ENCODE measurements at places on chromosomes 5 and 9.

- no peak for DNase-seq
These were observed 441.6 kb upstream of the KLF4 start for GRCh38 chr9:107931071-107931715.

DNA sequence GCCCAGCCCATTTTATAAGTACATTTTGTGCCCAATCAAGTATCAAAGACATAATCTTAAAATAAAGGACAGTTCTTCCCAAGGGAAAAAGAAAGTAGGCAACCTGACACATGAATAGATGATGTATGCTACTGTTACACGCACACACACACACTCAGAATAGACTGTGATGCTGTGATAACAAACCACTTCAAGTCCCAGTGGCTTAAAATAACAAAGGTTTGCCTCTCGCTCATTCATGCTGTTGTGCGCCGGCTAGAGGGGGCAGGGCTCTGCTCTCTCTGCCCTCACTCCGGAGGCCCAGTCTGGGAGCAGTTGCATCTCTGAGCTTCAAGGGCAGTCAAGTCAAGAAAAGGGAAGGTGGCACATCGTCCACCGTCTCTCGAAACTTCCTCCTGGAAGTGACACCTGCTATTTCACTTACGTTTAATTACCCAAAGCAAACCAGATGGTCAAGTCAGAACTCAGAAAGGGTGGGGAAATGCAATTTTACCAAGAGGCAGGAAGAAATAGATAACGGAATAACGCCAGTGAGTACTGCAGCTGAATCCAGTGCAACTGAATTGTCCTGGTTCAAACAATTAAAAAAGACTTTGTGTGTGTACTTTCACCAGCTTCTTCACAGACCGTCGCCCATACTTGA lies 43.3 kb downstream of the ANKRD33B start:
- DNase-seq: no peak

GRCh38 chr9:135718616-135719015 lies 16.6 kb downstream of the KCNT1 start:
- DNase-seq: no peak

GRCh38 chr9:77947651-77948050 lies 84.0 kb downstream of the GNAQ start:
- no peak for DNase-seq

- no peak for DNase-seq
These were observed 26.4 kb upstream of the CTNNA1 start for GRCh38 chr5:138726848-138727247.

DNA sequence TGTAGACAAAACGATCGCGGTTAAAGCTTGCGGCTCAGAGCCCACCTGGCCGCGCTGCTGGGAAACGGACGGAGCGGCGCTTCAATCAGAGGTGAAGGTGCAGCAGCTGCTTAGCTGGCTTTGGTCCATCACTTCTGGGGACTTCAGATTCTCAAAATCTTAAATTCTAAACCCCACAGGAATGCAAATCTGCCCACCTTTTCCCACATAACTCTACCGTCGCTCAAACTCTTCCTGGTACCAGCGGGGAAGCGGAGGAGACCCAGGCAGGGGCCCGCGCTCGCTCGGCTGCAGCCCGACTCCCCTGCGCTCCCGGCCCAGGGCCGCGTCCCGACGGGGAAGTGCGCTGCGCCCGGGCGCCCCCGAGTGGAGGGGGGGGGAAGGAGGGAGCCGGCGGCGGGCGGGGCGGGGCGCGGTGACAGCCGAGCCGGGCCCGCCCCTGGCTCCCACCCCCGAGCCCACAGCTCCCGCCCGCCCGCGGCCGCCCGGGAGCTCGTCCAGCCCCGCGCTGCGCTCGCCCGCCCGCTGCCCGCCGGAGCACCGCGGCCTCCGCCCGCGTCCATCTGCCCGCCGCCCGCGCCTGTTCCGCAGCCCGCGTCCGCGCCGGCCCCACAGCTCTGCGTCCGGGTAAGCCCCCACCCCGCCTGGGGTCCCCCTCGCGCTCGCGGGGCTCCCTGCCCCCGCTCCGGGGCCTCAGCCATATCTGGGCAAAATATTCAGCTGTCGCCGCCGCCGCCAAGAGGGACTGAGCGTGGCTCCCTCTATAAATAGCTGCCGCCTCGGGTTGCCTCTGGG lies at the start of gene TMOD1:
TMOD1 (plus strand) TSS at position 490 of the 795 bp plus-strand sequence. CDS start 22,523 bp downstream, outside the sequence.
- DNase-seq: peak; percentile 16

- no peak for DNase-seq
These were observed 199.3 kb upstream of the ACTBL2 start for GRCh38 chr5:57681942-57682341.

GRCh38 chr5:111589316-111589715 lies 77.0 kb upstream of the STARD4 start:
- DNase-seq: no peak

- DNase-seq: no peak
These were observed 64.5 kb downstream of the RCL1 start for GRCh38 chr9:4857163-4857810.

DNA sequence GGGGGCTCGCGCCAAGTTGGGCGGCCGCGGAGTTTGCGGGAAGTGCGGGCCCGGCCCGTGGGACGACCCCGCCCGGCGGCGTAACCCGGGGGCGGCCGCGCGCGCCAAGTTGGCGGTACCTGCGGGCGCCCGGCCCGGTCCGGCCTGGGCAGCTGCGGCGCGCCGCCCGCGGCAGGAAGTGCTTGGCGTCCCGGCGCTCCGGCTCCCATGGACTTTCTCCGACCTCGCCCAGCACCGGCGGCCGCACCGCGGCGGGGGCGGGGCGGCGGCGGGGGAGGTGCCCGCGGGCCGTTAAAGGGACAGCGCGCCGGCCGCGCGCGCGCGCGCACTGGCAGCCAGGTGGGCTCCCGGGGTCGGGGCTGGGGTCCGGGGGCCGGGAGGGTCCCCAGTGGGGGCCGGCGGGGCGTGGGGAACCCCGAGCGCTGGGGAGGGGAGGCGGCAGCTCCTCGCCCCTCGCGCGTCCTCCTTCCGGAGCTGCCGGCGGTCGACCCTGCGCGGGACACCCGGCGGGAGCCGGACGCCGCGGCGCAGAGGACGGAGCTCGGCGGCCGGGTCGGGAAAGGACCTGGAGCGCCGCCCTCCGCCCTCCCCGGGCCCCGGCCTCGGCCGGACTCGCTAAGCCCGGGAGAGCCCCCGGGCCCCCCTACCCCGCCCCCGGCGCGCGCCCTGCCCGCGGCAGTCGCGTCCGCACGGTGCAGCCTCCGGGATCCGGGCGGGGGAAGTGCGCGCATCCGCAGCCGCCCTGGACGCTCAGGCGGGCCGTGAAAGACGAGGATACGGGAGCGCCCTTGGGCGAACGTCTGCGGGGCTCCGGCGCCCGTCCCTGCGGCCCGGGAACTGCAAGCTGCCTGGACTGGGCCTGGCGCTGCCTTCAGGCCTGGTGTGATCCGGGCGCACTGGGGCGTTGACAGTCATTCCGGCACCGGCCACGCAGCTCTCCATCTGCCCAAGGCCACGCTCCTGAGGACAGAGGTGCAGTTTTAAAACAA lies at the start of gene NACC2:
NACC2 (minus strand) TSS at position 220 of the 989 bp plus-strand sequence. CDS start 44,768 bp downstream, outside the sequence.
- DNase-seq: peak; percentile 10

GRCh38 chr5:61115968-61116367 lies 46.3 kb downstream of the SMIM15 start:
- no peak for DNase-seq

- DNase-seq: no peak
These were observed 58.1 kb downstream of the CDO1 start for GRCh38 chr5:115758356-115758755.

DNA sequence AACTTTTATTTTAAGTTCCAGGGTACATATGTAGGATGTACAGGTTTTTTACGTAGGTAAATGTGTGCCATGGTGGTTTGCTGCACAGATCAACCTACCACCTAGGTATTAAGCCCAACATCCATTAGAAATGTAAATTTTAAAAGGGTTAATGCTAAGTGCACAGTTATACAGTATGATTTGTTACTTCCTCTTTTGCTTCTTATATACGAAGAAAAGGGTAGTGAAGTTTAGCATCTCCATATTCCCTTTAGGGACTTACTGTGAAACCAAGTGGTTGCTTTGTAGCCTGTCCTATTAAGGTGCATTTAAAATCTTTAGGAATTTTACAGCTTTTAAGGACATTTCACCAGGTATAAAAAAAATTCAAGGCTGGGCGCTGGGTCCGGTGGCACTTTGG lies 46.4 kb downstream of the RBM27 start:
- DNase-seq: no peak

DNA sequence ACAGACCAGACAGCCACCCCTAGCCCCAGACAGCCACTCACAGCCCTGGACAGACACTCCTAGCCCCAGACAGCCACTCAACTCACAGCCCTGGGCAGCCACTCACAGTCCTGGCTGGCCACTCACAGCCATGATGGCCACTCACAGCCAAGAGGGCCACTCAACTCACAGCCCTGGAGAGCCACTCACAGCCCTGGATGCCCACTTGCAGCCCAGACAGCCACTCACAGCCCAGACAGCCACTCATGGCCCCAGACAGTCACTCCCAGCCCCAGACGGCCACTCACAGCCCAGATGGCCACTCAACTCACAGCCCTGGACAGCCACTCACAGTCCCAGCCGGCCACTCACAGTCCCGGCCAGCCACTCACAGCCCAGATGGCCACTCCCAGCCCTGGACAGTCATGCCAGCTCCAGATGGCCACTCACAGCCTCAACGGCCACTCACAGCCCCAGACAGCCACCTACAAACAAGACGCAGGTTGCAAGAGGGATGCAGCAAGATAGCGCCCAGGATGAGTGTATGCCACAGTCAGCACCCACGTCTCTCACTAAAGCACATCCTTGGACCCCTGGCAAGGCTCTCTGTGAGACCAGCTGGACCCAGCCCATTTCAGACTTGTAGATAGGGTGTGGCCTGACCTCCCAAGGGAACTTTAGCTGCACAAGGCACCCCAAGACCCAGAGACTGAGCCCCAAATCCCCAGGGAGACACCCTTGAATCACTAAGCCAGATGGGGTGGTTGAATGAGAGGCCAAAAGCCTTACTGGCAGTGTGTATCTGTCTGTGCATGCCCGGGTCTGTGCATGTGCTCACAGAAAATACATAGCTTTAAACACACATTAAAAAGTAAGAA lies 22.4 kb downstream of the ZDHHC11B start:
- no peak for DNase-seq

- peak; percentile 60 for DNase-seq
These were observed 494 bp downstream of the CERT1 start for GRCh38 chr5:75510836-75511434.

GRCh38 chr9:137302449-137303150 lies 529 bp upstream of the NRARP start:
- peak; percentile 59 for DNase-seq

DNA sequence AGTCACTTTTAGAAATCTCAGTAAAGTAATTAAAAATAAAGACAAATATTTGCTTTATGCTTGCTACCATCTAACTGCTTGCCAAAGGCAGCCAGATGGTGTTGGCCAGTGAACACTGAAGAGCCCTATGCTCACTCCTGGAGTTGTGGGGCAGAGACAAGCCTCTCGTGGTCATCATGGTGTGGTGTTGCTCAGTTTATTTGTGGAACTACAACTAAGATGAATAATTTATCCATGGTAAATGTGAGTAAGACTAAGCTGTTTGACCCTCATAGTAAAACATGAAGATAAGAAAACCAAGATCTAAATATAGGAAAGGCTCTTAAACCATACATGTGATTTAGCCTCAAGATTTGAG lies 100.7 kb downstream of the PDE8B start:
- DNase-seq: no peak

DNA sequence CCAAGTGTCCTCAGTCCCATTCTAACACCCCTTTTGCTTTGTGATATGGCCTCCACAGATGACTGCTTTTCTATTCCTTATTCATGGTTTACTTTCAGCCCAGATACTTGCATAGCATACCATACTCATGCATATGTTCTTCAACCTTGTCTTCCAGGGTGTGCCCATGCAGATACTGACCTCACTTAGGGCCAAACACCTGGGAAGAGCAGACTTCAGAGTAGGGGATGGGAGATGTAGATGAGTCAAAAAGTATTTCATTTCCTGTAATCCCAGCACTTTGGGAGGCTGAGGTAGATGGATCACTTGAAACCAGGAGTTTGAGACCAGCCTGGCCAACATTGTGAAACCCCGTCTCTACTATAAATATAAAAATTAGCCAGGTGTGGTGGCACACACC lies 58.3 kb downstream of the NRG2 start:
- DNase-seq: no peak

DNA sequence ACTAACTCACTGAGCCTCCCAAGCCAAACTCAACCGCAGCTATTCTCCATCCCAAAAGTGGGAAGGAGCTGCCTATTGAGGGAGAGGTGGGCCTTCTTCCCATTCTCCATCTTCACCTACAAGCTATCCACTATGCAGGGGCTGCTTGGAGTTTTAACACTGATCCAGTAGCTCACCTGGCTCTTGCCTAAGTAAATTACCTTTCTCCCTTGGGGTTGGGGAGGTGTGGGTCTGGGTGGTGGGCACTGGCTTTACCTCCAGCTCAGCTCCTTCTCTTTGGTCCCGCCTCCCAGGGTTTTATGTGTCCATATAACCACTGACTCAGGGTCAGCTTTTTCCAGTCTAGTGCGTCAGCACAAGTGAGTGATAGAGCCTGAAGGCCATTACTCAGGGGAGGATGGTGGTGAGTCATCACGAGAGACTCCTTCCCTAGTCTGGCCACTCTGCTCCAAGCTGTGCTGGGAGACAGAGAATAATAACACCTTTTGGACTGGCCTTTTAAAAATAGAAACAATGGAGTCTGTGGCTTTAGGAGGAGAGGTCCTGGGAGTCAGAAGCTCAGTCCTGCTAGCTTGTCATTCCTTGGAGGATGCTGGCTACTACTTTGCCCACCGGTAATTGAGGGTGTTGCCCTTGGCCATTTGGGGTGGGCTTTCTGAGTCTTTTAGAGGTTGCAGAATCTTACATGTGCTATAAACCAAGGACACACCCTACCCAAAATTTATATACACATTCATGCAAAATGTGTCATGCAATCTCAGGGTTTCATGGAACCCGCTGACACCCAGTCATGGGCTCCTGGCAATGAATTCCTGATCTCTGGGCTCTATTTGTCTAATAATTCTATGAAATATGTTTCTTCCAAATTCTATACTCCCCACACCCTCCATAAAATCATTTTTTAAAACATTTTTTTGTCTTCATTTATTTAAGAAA lies 35.6 kb upstream of the ATP6V1G1 start:
- DNase-seq: no peak

DNA sequence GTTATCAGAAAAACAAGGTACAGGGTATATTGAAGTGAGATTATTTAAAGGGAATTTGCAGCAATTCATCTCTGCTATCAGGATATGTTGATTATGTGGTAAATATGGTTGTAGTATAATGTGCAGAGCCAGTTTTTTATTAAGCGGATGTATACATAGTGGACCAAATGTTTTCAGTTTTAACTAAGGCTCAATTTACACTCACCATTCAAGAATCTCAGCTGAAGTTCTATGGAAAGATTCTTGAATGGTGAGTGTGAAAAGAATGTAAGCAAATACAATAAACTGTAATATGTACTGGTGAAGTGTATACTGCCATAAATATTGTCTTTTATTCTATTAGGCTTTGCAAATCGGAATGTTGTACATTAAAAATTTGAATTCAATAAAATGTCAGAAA lies 895.9 kb upstream of the CDH10 start:
- no peak for DNase-seq

GRCh38 chr5:108432024-108432423 lies 50.1 kb upstream of the FBXL17 start:
- DNase-seq: no peak

- no peak for DNase-seq
These were observed 28.3 kb downstream of the ZNF462 start for GRCh38 chr9:106891286-106891685.

GRCh38 chr5:168813184-168813968 lies 234.2 kb upstream of the PANK3 start:
- DNase-seq: no peak
